ENCODE measurements at places on chromosomes 7 and 10.

- DNase-seq = no peak
Measured at GRCh38 chr7:41969561-41970105, 266.7 kb upstream of the INHBA start.

DNA sequence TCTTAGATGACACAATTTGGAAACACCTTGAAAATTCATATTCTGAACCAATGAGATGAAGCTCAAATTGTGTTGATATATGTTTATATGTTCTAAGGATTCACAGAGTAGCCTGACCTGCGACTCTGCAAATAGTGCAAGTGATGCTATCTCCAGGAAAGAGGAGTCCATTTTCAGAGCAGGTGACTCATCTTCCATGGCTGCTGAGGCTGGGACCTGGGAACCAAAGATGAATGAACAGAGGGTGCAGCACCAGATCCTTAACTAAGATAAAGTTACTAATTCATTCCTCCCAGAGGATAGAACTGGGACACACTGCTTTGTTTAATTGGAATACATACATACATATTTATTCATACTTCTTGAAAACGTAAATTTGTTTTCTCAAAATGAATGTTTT lies 240.6 kb upstream of the SEMA3C start:
- no peak for DNase-seq

DNA sequence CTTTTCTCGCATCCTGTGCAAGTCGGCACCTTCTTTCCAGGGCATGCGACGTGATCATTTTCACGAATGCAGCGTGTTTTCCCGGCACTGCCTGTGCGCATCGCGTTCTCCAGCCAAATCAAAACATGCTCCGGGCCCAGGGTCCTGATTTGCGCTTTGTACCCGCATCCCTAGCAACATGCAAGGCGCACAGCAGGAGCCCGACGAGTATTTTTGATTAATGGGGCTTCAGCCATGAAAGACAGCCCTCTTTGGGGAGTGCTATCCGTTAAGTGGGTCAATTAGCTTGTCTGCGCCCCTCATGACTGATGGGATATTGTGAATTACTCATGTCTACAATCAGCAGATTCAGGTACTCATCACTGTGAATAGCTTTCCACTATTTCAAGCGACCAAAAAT lies 243.3 kb upstream of the RNF32 start:
- DNase-seq = no peak

GRCh38 chr10:32950591-32951108 lies 7.4 kb downstream of the ITGB1 start:
- DNase-seq = no peak

- DNase-seq = no peak
Measured at GRCh38 chr7:27235387-27236311, 7.0 kb upstream of the EVX1 start.

DNA sequence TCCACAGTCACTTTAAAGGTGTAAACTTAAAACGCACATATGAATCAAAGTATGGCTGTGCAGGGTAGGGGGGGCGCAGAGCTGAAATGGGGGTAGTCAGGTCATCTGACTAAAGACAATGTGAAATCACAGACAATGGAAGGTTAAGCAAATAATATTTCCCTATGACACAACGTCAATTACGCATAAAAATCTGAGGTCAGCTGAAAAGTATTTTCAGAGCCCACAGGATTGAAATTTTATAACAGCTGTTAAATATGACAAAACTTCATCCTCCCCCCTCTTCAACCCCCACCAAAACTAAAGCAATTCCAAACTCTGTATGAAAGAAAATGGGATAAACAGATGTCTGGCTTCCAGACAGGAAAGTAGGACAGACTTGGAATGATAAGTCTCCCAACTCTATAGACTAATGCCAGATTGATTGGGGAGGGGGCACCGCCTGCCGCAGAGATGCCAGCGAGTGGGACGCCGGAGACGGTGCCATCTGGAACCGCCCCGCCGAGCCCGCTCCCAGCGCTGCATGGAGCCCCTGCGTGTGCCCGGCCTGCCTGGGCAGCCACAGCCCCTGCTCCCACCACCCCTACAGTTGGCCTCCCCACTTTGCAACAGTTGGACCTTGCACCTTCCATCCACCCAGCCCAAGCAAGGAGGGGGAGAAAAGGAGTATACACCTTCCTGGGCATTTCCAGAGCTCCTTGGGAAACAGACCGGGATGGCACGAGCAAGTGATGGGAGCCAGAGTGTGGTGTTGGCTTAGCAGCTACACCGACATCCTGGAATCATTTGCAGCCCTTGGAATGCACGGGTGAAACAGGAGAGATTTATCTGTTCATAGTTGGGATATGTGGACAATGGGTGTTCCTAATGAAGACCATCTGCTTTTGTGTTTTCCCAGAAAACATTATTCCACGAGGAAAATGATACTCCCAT lies 10.7 kb downstream of the EBF3 start:
- DNase-seq = no peak

DNA sequence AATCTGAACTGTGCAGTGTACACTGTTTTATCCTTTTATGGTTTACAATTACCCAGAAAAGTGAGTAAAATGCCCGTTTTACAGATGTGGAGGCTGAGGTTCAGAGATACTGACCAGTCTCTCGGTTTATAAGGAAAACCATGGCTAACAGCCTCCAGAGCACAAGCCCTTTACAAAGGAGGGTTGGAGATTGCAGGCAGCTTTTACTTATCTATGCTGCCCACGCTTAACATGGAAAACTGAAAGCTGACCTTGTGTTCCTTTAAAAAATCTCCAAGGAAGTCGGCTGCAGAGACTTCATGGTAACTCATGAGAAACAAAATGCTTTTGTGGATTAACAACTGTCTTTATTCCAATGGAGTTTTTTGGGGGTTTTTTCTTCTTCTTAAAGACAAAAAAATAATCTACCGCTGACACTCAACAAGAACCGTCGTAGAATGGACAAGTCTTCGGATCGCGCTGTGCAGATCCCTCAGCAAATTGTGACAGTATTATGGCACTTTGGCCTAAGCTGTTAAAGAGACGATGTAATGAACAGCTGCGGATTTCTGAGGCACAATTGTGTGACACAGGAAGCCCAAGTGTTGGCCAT lies 654 bp upstream of the SLF2 start:
- no peak for DNase-seq

DNA sequence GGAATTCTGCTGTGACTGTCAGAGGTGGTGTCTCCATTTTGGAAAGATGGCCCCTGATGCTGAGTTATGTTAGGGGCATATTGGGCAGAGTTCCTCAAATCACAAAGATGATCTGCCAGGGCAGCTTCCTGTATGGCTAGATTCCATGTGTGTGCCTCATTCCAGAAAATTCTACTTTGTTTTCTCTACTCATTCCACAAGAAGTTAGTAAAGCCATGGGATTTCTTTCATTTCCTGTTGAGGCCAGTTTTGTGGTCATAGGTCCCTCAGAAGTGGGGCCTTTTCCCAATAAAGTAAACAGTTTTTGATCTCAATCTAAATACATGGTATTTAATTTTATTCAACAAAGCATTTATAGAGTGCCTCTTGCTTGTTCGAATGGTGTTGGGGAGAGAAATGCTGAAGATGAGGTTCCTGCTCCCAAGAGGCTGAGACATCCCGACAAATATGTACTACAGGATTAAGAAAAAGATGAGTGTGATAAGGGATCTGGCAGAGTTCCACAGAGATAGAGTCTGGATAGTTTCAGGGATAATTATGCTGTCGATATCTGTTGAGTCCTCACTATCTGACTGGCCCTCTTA lies 33.0 kb downstream of the MINDY4 start:
- no peak for DNase-seq

DNA sequence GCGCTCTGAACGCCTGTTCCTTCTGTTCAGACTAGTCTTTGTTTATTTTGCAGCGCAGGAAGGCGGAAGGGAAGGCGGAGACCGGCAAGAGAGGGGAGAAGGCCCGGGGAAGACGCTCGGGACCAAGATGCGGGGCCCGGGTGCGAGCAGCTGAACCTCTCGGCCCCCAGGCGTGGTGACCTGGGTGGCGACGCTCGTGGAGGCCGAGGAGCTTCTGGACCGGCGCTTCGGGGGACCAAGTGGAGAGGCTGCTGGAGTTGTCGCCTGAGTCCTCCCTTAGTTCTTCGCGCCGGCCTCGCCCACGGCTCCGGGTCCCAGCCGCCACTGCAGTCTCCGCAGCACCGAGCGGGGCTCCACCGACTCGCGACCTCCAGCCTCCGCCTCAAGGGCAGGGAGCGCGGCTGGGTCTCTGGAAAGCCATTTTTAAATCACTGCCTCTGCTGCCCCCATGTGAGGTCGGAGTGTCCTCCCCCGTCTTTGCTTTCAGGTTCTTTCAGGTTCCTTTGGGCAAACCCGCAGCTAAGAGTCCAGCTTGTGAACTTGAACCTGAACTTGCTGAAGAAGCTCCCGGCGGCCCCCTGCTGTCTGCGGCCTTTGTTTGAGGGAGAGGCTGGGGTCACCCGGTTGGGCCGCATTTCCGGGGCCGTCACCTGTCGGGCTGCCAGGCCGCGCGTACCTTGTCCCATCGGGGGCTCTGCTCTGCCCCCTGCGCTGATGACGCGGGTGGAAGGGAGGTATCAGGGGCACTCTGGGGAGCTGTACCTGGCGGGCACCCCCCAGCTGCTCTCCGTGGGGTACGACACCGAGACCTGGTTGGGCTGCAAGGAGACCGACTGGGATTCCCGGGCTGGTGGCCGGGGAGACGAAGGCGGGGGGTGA lies 136.0 kb downstream of the KIF20B start:
- no peak for DNase-seq

- no peak for DNase-seq
Measured at GRCh38 chr10:66931340-66931948, 5.6 kb downstream of the LRRTM3 start.

DNA sequence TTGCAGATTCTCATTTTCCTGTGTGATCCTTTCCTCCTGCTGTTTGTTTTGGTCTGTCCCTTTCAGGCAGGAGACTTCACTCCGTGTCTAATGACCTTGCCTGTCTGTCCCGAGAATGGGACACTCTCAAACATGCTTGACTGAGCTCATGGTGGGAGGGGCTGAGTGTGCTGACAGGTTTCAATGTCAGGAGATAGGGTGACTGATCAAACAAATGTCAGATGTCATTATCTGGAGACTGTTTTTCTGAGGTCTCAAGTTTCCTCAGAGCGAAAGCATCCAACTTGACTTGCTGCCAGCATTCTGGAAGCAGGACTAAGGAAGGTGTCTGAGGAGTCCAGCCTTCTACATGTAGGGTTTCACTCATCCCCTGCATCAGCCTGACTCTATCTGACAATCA lies 228.8 kb upstream of the KIAA1217 start:
- no peak for DNase-seq

DNA sequence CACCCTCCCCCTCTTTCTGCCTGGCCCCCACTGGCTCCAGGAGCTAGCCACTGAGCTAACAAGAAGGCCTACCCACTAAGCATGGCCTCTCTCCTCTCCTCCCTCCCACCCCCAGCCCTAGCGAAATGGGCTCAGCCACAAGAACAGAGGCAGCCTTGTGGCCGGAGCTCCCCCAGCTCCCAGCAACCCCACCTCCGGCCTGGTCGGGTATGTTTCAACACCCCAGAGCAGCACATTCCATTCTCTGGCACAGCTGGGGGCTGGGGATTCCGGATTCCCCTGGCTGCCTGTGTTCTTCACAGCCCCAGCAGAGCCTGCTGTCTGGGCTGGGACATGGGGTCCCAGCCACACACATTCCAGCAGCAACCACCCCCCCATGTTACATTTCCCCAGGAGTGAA lies 9.0 kb downstream of the SFRP5 start:
- DNase-seq = no peak

GRCh38 chr10:116168329-116168728 lies 104.7 kb downstream of the GFRA1 start:
- DNase-seq = no peak

DNA sequence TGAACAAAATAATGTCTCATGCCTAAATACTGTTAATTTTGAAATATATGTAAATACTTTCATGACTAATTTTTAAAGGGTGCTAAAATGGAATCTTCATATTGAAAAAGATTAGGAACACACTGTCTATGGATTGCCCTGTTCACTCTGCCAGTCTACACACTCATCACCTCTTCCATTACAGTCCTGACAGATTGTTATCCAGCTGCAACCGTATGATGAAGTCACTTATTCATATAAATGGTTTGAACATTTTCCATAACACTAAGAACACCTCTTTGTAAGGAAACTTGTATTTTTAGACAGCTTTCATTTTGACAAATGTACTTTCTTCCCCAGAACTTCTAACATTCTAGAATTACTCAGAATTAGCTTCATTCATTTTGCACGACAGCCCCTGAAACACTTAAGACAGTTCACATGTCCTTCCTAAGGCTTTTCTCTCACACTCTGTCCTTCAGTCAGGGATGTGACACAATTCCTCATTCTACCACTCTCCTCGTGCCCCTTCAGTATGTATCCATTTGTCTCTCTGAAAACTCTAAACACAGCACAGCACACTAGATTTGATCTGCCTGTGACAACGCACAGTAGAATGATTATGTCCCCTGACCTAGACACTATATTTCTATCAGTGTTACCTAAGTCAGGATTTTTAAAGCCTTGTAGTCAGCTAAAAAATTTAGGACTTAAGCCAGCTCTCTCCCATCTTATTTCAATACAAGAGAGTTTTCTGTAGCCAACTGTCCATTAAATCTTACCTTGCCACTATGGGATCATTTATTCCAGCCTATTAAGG lies 71.9 kb downstream of the ORC5 start:
- no peak for DNase-seq

DNA sequence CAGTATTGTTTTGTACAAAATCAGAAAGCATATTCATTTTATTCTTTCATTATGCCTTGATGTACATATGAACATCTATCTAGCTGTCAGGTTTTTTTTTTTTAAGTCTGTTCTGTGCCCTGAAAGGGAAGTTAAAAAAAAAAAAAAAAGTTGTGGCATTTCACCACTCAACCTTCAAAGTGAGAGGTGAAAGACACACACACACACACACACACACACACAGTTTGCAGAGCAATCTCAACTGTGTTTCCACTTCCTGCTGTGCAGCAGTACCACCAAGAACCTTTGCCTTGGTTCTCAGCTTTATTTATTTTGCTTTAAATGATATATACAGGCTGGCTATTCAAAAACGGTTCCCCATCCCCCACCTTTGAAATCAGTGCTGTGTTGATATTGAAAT lies 955.6 kb downstream of the GATA3 start:
- peak; percentile 12 for DNase-seq

- DNase-seq = no peak
Measured at GRCh38 chr7:91201442-91202113, 62.7 kb upstream of the FZD1 start.

GRCh38 chr7:17155529-17155928 lies 142.9 kb upstream of the AHR start:
- no peak for DNase-seq

GRCh38 chr7:15130666-15131541 lies 228.4 kb upstream of the DGKB start:
- DNase-seq = no peak

DNA sequence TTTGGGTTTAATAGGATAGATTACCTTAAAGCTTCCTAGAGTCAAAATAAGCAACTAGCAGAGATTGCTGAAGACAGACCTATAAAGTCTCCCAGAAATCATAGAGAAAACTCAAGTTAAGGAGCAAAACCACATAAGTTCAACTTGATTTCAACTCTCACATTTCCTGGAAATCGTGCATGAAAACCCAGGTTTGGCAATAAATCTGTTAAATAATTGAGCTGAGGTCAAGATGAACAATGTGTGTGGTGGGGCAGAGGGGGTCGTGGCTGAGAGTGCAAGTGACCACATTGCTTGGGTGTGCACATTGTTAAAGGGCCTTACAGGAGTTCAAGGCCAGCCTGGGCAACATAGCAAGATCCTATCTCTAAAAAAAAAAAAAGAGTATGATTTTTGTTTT lies 636.5 kb downstream of the GALNT17 start:
- no peak for DNase-seq

GRCh38 chr7:49333180-49333881 lies 409.0 kb downstream of the CDC14C start:
- DNase-seq = no peak

GRCh38 chr10:70866424-70866823 lies 21.9 kb downstream of the PCBD1 start:
- no peak for DNase-seq
